Stimulated activated memory B cell treated with anti-CD40 and anti-IgM and Interleukin-4, amounts not matched to agents 10 μg/mL and 1 μg/mL and 100 μg/mL, for 72 hours (primary cell): ENCODE measurements at places on chromosomes 7 and 10.

GRCh38 chr10:104300736-104301292 lies 31.8 kb downstream of the GSTO2 start:
- H3K4me1 ChIP-seq = peaks cover 5% of the 10 kb centered on the region
- H3K4me3 ChIP-seq = no peak overlapping the region
- H3K36me3 ChIP-seq = no peaks in the 10 kb centered on the region
- H3K27ac ChIP-seq = no peak overlapping the region
- peaks cover 22% of the 10 kb centered on the region for H3K27me3 ChIP-seq

- H3K4me3 ChIP-seq = no peak overlapping the region
- H3K27me3 ChIP-seq = peaks cover 21% of the 10 kb centered on the region
- H3K27ac ChIP-seq = no peak overlapping the region
- ATAC-seq = no peak
- no peaks in the 10 kb centered on the region for H3K4me1 ChIP-seq
Observed at GRCh38 chr7:151549644-151550043, 29.9 kb upstream of the RHEB start.

DNA sequence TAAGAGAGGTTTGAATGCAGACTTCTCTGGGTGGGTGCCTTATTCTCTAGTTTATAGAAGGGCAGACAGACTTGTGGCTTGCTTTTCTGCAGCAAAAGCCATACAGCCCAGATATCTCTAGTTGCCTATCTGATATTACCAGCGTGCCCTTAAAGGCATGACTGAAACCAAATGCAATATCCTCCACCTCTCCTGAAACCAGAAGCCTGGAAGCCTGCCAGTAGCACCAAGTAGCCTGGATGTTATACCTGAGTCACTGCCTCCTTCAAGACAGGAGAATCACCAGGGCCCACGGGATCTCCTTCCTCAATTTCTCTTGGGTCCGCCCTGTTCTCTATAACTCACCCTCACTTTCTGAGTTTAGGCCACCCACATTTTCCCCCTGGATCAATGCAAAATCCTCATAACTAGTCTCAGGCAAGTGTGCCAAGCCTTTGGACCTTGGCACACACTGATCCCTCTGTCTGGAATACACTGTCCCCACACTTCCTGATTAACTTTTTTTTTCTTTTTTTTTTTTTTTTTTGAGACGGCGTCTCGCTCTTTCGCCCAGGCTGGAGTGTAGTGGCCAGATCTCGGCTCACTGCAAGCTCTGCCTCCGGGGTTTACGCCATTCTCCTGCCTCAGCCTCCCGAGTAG lies 638.4 kb downstream of the GALNT17 start:
- ATAC-seq = no peak
- H3K4me3 ChIP-seq = no peak overlapping the region
- H3K36me3 ChIP-seq = no peaks in the 10 kb centered on the region
- no peaks in the 10 kb centered on the region for H3K27me3 ChIP-seq
- no peaks in the 10 kb centered on the region for H3K4me1 ChIP-seq

DNA sequence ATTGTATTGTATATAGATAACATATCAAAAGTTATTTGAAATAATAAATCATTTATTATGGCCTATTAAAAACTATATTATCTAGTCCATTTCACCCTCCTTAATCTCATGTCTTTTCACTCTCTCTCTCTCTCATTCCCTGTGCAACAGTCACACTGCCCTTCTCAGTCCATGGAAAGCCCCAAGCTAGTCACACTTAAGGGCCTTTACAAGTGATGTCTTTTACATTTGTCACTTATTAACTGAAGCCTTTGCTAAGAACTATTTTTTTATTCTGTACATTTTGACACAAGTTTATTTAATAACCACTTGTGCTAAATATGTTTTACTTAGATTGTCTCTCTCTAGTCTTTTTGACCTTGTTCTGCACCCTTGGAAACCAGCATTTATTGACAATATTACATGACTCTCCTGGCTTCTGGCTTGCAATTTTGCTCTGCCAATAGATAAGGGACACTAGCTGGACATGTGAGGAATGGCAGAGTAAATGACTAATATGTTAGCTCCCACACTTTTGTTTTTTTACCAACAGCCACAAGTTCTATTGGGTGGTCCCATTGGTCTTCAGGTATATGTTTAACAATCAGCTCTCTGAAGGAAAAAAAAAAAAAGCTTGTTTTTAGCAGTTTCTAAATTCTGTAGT lies 706.8 kb upstream of the POT1 start:
- H3K27me3 ChIP-seq = no peaks in the 10 kb centered on the region
- H3K4me3 ChIP-seq = no peak overlapping the region
- no peak for ATAC-seq
- H3K27ac ChIP-seq = no peak overlapping the region
- H3K4me1 ChIP-seq = no peaks in the 10 kb centered on the region

GRCh38 chr10:85098835-85099521 lies 770.6 kb downstream of the CCSER2 start:
- H3K4me3 ChIP-seq = no peak overlapping the region
- no peak overlapping the region for H3K27ac ChIP-seq
- ATAC-seq = no peak
- no peaks in the 10 kb centered on the region for H3K4me1 ChIP-seq
- no peaks in the 10 kb centered on the region for H3K27me3 ChIP-seq
- no peaks in the 10 kb centered on the region for H3K36me3 ChIP-seq
